OCI-LY7 (cell line): ENCODE measurements at places on chromosomes 5 and 9.

GRCh38 chr5:38916802-38917201 lies 71.0 kb downstream of the OSMR start:
- no peak for DNase-seq

GRCh38 chr5:174773371-174773770 lies 49.0 kb downstream of the MSX2 start:
- no peak for DNase-seq

GRCh38 chr9:114787214-114787613 lies 18.6 kb downstream of the TNFSF15 start:
- no peak for DNase-seq

DNA sequence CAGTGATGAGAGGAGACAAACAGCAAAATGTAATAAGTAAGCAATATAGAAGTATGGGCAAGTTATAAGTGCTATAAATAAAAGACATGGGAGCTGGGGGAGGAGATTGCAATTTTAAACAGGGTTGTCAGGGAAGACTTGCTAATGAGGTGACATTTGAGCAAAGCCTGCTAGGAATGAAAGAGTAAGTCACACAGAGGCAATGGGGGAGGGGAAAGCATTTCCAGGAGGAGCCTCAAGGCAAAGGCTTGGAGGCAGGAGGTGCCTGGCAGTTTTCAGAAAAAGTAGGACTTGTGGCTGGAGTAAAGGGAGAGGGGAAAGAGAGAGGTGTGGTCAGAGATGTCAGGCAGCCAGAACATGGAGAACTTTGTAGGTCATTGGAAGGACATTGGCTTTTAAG lies 124.4 kb upstream of the NMUR2 start:
- no peak for DNase-seq

GRCh38 chr5:93594591-93595419 lies 11.8 kb downstream of the NR2F1 start:
- DNase-seq, result no peak

DNA sequence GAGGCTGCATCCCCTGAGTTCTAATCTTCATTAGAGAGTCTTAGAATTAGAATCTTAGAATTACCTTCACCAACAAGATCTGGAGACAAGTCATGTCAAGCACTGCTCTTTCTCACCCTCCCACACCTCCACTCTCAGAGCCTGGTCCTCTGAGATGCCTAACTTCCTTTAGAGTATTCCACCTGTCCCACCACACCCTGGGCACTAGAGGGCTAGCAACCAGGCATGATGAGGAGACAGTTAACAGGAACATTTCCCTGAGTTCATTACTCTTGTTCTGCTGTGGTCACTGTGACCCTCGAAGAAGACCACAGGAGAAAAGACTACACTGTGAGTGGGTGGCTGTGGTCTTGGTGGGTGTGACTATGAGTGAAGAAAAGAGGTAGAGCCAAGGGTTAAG lies 25.2 kb upstream of the MAP1B start:
- DNase-seq, result no peak

- no peak for DNase-seq
Measured at GRCh38 chr5:108953940-108954339, 206.2 kb downstream of the FER start.

DNA sequence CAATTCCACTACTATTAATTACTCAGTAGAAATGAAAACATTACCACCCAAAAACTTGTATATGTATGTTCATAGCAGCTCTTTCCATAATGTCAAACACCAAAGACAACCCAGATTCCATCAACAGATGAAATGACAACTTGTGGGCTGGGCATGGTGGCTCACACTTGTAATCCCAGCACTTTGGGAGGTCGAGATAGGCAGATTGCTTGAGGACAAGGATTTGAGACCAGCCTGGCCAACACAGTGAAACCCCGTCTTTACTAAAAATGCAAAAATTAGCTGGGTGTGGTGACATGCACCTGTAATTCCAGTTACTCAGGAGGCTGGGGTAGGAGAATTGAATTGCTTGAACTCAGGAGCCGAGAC lies 11.5 kb downstream of the UIMC1 start:
- DNase-seq, result no peak

- no peak for DNase-seq
Measured at GRCh38 chr9:107816561-107817021, 327.0 kb upstream of the KLF4 start.

GRCh38 chr5:108437425-108437824 lies 55.5 kb upstream of the FBXL17 start:
- no peak for DNase-seq

DNA sequence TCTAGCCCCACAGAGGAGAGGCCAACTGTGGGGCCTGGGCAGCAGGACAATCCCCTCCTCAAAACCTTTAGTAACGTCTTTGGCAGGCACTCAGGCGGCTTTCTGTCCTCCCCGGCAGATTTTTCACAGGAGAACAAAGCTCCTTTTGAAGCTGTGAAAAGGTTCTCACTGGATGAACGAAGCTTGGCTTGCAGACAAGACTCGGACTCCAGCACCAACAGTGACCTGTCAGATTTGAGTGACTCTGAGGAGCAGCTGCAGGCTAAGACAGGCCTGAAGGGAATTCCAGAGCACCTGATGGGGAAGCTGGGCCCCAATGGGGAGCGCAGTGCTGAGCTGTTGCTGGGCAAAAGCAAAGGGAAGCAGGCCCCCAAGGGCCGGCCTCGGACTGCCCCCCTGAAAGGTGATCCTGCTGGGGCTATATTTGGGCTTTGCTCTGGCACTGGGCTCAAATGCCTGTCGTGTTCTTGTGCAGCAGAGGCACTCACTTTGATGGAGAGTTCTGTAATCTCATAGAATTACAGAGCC lies 39.4 kb downstream of the KDM3B start:
- no peak for DNase-seq
